ENCODE measurements at places on chromosomes 16 and 17. TPM values are rescaled to one million over a fixed set of nuclear protein-coding genes. Genes with fewer than 3 reads are reported as not detected.

The SLC5A11 gene
- not detected for total RNA-seq

The SOX8 gene
- 0.98 TPM for total RNA-seq

The SSTR5 gene
- not detected for total RNA-seq

The NPIPA2 gene
- total RNA-seq = 1.1 TPM

The ZG16 gene
- total RNA-seq = not detected

The SCGB1C2 gene
- not detected for total RNA-seq

The ATF7IP2 gene
- total RNA-seq = 6.6 TPM

The ZPBP2 gene
- not detected for total RNA-seq

The CIAO2B gene
- total RNA-seq = 75.6 TPM

Measured in astrocyte (in vitro differentiated cells and primary cell).